HS-27A (cell line): ENCODE measurements at places on chromosomes 5 and 9.

DNA sequence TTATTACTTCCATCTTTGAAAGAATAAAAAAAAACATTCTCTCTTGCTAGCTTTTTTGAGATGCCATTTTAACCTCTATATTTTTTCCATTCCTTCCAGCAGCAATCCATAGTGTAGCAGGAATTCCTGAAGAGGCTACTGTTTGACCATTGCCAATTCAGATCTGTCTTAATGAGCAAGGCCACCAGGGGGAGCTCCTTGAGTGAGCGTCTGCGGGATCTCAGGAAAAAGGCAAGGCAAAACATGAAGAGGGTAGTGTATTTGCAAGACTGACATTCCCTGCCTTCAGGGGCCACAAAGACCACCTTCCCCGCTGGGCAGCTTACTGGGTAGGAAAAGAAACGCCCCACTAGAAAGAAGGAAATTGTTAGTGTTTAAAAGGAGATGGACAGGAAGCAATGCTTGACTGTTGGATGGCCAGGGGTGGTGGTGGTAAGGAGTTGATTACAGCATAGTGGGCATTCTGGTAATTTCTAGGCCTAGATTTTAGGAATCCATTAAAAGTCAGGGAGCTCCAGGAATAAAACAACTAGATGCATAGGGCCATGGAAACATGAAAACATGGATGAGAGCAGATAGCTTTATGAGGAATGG is 206.6 kb upstream of the HAPLN1 start:
- peak; percentile 49 for DNase-seq

GRCh38 chr9:14993901-14994554 is 83.8 kb upstream of the FREM1 start:
- DNase-seq: no peak

DNA sequence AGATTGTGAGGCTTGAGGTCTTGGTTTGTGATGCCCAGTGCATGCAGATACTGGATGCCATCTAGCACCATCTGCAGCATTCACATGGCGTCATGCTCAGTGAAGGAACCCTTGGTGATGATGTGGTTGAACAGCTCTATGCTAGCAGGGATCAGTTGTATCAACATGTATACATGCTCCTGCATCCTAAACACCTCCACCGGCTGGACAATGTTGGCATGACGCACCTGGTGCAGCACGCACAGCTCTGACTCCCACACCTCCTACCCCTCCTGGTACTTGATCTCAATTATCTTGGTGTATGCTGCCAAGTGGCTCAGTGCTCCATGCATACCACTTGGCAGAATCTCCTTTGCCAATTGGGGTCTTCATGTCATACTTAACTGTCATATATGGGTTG is 49.1 kb downstream of the MTREX start:
- no peak for DNase-seq

DNA sequence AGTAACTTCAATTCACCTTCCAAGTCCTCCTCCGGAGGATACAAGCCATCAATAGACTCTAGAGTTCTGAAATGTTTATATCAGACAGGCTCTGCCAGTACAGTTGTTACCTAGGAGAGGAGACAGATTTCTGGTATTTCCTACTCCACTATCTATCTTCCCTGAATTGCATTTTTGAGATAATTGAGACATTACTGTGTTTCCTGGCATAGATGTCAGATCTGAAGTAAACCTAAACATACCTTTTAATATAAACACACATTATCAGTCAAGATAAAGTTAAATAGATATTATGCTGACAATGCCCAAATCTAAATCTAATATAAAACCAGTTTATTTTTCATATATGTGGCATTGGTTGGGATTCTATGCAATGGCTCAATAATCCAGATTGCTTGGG is 8.2 kb upstream of the TYRP1 start:
- DNase-seq: no peak

GRCh38 chr5:109759306-109759705 is 69.6 kb downstream of the MAN2A1 start:
- DNase-seq: no peak
